ENCODE measurements at places on chromosomes 5 and 9. TPM values are rescaled to one million over a fixed set of nuclear protein-coding genes. Genes with fewer than 3 reads are reported as not detected.

The SARDH gene
- 1.8 TPM for total RNA-seq

The ZNF300 gene
- 8.5 TPM for total RNA-seq

The TMEM141 gene
- total RNA-seq, result 69.8 TPM

The PCDHGC5 gene
- 0.89 TPM for total RNA-seq

The PCDHB10 gene
- 3.4 TPM for total RNA-seq

The GABRA1 gene
- total RNA-seq, result not detected

The SNCB gene
- total RNA-seq, result not detected

The FAT2 gene
- total RNA-seq, result 0.58 TPM

The BTNL8 gene
- total RNA-seq, result not detected

The TMEM250 gene
- 64.8 TPM for total RNA-seq

The ORM2 gene
- total RNA-seq, result not detected

The PCDHGB5 gene
- 19.3 TPM for total RNA-seq

The DNAI1 gene
- not detected for total RNA-seq

The FGD3 gene
- 0.41 TPM for total RNA-seq

The CLIC3 gene
- 0.75 TPM for total RNA-seq

The ADRB2 gene
- total RNA-seq, result 0.75 TPM

The PLCXD3 gene
- 0.48 TPM for total RNA-seq

The CANX gene
- 649 TPM for total RNA-seq

The ANXA1 gene
- 167 TPM for total RNA-seq

The TICAM2 gene
- 0.55 TPM for total RNA-seq

The SPATA31D4 gene
- total RNA-seq, result not detected

The LRRC70 gene
- not detected for total RNA-seq

The NOL8 gene
- total RNA-seq, result 29.2 TPM

The MEIKIN gene
- not detected for total RNA-seq

The CEL gene
- 0.68 TPM for total RNA-seq

The GDNF gene
- total RNA-seq, result 1.0 TPM

The IL13 gene
- total RNA-seq, result not detected

The LHX6 gene
- 0.07 TPM for total RNA-seq

All from kidney epithelial cell (primary cell).